ENCODE measurements at places on chromosomes 2 and 18.

DNA sequence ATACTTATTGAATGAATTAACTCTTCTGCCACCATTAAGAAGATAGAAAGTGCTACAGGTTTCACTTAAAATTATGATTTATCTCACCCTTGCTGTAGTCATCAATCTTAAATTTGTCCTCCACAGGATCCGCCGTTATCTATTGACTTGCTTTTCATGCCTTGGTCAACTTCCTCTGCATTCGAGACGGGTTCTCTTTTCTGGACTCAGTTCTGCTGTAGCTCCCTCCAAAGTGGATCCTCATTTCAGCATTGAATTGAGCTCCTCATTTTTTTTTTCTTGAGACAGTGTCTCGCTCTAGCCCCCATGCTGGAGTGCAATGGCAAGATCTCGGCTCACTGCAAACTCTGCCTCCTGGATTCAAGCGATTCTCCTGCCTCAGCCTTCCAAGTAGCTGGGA, 27.6 kb downstream of the INPP5D start:
- no peak for DNase-seq

- no peak for DNase-seq
Observed at GRCh38 chr2:233047667-233048066, 12.5 kb upstream of the INPP5D start.

GRCh38 chr18:79877163-79878091, 74.0 kb downstream of the SLC66A2 start:
- DNase-seq, result peak; percentile 61

- DNase-seq, result no peak
Observed at GRCh38 chr2:52117299-52117698, 1085.4 kb upstream of the NRXN1 start.

DNA sequence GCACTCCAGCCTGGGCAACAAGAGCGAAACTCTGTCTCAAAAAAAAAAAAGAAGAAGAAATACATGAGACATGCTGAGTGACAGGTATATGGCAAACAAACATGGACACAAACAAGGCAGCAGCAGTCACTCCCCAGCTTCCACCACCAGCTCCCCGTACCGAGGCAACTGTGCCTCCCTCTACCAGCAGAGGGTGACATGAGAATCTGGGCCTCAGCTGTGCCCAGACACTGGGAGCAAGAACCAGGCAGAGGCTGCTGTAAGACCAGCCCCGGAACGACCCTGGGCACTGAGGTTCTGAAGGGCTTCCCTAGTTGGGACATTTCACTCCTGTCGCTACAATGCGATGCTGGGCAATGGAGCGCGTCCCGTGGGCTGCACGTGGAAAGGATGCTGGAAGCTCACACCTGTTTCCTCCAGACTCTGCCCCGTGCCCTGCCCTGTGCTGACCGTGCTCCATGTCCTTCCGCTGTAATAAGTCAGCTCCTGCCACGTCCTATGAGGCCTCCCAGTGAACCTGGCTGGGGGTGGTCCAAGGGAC, 37.1 kb downstream of the BOK start:
- no peak for DNase-seq
